ENCODE measurements at places on chromosomes 3 and 15.

GRCh38 chr3:13294442-13295351 lies 125.4 kb downstream of the NUP210 start:
- DNase-seq: no peak

GRCh38 chr3:142216321-142216720 lies 9.1 kb downstream of the GK5 start:
- no peak for DNase-seq

- no peak for DNase-seq
Measured at GRCh38 chr3:187570776-187571175, 99.4 kb downstream of the SST start.

DNA sequence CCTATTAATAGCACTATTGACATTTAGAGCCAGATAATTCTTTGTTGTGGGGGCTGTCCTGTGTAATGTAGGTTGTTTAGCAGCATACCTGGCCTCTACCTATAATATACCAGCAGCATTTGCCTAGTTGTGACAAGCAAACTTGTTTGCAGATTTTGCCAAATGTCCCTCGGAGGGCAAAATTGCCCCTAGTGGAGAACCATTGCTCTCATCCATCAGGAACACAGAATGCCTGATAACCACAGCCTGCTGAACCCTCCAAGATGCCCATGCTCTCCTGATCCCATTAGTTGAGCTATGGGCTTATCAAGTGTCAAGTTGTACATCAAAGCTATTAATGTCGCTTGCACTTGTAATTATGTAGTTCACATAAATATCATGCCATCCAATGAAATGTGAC lies 15.0 kb upstream of the KBTBD8 start:
- no peak for DNase-seq

All from iris pigment epithelial cell (primary cell).